ENCODE measurements at places on chromosomes 6 and 20. TPM values are rescaled to one million over a fixed set of nuclear protein-coding genes. Genes with fewer than 3 reads are reported as not detected.

The IPCEF1 gene
- not detected for total RNA-seq

The ELOVL2 gene
- 3.6 TPM for total RNA-seq

The PROKR2 gene
- not detected for total RNA-seq

The HLA-DMB gene
- total RNA-seq, result 2.0 TPM

The HDGFL1 gene
- total RNA-seq, result not detected

Measured in A549 treated with ZK216348 at 1 μM for 4 hours (cell line).